CD4-positive, CD25-positive, alpha-beta regulatory T cell (primary cell): ENCODE measurements at places on chromosomes 6 and 20.

GRCh38 chr6:41159415-41160082 lies 3.4 kb downstream of the TREM2 start:
- DNase-seq: no peak

DNA sequence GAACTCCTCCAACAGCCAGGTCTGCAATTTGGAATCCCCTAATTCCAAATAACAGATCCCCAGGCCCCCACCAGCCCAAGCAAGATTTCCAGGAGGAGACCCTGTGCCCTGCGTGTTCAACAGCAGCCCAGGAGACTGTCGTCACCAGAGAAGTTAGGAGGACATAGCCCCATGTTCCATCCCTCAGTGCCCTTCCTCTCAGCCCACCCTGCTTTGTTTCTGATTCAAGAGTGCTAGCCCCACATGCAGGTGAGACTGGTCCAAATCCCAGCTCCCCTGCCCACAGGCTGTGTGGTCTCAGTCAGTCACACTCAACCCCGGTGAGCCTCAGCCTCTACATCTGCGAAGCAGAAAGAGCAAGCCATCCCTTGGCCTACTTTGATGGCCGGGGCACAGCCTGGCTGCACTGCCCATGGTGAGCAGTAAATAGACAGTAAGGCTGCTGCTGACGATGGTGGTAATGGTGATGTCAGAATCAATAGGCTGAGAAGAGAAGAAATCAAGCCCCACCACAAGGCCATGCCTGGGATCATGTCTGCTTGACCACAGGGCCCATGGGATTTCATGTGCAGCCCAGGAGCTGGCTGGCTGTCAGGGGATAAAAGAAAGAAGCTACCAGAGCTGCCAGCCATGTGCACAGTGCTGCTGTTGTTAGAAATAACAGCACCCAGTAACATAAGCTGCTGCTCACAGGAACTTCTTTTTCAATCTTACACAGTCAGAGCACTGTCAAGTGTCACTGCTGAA lies 51.5 kb upstream of the NXT1 start:
- no peak for DNase-seq

DNA sequence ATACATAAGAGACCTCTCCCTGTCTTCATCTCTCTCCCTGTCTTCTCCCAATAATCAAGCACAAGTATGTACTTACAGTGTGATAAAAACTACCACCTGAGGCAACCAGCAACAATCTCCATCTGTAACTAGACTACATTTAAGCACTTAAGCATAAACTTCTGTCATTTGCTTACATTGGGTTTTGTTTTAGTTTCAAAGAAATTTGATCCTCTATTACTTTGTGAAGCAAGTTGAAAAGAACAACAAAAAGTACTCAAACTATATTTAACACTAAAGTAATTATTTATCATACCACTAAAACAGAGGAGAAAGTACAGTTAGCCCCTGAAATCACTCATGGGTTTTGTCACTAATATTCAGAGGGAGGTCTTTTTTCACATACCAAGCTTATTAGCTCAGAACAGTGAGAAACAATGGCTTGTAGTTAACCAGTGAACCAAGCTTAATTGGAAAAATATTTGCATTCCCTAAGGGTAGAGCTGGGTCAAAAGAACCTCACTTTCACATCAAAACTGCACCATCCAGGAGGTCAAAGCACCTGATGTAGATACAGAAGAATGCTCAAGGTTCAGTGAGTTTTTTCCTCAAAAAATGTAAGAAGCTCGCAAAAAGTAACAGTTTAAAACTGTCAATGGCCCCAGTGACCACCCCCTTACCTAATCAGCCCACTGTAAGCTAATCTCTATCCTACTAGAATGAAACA lies 34.1 kb downstream of the DCDC2 start:
- DNase-seq: no peak

DNA sequence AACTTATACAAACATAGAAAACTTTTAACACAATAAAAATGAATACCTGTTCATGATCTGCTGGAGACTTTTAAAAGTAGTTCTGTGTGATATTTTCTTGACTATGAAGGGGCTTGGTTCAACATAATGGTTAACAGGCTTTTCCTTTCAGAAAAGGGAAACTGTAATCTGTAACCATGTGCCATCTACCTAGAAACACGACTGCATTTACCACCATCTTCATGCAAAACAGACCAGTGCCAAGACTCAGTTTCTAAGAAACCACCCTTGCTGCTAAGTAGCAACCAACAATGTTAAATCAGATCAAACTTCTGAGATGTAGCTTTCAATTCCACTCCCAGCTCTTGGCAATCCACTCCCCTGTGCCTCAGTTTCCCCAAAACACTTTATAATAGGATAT lies 15.7 kb downstream of the STAU1 start:
- peak; percentile 74 for DNase-seq

DNA sequence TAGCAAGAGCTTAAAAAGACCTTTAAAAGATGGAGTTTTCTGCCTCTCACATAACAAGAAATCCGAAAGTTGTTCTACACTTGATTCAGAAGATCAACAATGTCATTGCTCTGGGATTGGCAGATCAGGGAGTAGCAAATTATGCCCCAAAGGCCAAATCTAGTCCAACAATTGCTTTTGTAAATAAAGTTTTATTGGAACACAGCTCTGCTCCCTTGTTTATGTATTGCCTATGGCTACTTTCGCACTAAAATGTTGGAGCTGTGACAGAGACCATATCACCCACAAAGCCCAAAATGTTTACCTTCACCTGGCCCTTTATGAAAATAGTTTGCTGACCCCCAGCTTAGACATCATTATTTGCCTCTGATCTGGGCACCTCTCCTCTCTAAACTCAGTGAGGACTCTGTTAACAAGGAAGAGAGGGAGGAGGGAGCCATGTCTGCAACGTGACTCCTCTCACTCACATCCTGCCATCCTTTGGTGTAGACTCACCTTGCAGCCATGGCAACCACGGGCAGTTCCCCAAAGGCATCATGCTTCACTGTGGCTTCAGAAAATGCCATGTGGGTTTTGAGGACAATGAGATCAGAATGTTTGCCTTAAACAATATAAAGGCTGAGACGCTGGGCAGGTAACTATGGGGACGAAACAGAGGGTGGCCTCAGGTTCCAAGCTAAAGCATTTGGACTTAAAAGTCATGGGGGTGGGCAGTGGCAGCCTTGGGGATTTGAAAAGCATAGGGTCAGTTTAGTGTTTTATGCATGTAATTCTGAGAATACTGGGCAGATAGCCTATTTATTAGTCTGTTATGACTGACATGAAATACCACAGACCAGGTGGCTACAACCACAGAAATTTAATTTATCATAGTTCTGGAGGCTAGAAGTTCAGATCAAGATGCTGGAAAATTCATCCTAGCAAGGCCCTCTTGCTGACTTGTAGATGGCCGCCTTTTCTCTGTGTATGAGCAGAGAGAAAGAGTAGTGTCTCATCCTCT lies 149.7 kb upstream of the TNFAIP3 start:
- DNase-seq: peak; percentile 69

GRCh38 chr6:110876806-110877564 lies 2.4 kb downstream of the AMD1 start:
- peak; percentile 31 for DNase-seq

GRCh38 chr20:63497946-63498935 lies 642 bp downstream of the EEF1A2 start:
- no peak for DNase-seq

- no peak for DNase-seq
These were observed 9.8 kb downstream of the NDUFAF5 start for GRCh38 chr20:13794667-13795066.

DNA sequence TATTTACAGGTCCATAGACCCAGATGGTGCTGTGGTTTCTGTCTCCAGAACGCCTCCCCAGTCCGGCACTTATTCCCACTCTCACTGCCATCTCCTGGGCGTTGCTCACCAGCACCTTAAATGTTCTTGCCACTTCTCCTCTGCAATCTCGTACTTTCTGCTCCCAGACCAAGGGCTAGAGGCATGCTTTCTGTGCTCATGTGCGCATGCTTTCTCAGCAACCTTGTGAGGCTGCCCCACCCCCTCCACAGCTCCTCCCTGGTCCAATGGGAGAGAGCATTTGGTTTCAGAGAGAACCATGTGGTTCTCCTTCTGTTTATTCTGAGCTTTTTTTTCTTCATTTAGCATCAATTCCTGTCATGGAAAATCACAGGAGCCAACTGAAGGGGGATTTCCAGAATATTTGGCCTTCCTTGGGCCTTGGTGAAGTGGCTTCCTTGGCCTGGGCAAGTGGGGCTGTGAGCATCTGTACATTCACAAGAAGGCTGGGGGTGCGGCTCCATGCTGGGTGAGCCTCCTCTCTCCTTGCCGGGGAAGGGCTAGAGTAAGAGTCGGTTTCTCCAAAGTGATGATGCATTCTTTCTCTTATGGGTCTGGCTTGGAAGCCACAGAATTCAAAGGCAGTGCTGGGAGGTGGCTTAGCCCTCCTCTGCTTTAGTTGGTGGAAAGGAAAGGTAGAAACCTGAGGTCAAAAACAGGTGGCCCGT lies 66.6 kb downstream of the PHACTR3 start:
- DNase-seq: no peak

DNA sequence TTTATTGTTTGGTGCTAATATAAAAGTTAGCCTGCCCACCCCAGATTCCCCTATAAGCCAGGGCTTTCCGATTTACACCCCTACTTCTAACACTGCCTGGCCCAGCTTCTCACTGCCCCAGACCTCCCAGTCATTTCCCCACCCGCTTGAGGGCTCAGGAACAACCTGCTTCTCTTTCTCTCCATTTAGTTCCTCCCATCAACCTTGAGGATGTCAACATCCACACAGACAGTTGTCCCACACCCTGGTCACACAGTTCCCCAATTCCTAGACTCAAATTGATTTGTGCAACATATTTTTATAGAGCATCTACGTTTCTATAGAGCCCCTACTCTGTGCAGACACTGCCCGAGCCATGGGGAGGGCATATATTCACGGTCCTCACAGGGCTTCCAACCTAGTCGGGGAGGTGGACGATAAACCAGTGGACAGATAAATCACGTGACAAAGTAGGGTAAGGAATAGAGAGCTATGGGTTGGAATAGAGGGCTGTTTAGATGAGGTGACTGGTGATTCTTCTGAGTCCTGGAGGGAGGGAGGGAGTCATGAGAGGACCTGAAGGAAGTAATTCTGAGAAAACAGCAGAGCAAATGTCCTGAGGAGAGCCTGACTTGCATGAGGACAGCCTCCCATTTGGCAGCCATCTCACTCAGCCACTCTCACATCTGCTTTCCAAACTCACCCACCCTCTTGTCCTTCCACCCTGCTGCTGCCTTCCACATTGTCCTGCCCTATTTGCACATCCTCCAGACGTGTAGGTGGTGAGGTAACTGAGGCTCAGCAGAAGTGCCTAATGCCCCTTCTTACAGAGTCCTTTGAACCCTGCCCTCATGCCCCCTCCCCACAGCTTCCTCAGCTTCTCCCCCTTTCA lies 6.3 kb downstream of the GABRR2 start:
- no peak for DNase-seq

DNA sequence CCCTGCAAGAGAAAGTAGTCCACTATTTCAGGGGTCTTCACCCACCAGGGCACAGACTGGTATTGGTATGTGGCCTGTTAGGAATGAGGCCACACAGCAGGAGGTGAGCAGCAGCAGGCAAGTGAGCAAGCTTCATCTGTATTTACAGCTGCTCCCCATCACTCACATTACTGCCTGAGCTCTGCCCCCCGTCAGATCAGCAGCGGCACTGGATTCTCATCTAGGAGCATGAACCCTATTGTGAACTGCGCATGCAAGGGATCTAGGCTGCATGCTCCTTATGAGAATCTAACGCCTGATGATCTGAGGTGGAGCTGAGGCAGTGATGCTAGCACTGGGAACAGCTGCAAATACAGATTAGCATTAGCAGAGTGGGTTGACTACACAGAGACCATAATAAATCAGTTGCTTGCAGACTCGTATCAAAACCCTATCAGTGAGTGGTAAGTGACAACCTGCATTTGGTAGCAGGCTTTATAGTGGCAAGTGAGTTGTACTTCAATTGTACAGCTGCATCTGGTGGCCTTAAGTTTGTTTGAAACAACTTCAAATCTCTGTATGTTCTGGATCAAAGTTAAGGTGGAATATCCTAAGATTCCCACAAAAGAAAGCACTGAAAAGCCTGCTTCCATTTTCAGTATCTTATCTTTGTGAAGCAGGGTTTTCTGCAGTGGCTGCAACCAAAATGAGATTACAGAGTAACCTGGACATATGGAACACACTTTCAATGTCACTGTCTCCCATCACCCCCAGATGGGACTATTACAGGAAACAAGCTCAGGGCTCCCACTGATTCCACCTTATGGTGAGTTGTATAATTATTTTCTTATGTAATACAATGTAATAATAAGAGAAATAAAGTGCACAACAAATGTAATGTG lies 12.8 kb downstream of the C6orf141 start:
- no peak for DNase-seq

- no peak for DNase-seq
These were observed 11.0 kb downstream of the ENTPD6 start for GRCh38 chr20:25206548-25206947.

DNA sequence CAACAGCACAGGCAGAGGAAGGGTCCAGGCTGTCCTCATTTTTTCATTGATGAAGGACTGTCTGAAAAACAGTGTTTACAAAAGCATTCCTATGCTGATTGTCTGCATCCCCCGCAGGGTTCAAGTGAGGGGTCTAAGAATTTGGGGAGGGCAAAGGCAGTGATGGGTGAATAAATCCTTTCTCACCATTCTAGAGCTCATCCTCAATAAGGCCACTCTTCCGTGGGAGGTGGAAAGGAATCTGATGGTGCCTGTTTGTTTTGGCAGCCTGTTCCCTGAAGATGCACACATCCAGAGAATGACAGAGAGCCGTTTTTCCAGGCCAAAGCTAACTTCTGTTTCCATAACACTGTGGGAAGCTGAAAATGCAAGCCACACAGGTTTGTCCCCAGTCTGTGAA lies 164.5 kb downstream of the MOXD1 start:
- no peak for DNase-seq

GRCh38 chr20:53215166-53215565 lies 243.0 kb downstream of the TSHZ2 start:
- DNase-seq: no peak

- DNase-seq: no peak
These were observed 463.0 kb downstream of the CDKAL1 start for GRCh38 chr6:20997143-20997769.

- DNase-seq: no peak
These were observed 40.3 kb upstream of the C20orf144 start for GRCh38 chr20:33621717-33622400.

GRCh38 chr6:112899541-112899940 lies 552.4 kb downstream of the RFPL4B start:
- DNase-seq: no peak

DNA sequence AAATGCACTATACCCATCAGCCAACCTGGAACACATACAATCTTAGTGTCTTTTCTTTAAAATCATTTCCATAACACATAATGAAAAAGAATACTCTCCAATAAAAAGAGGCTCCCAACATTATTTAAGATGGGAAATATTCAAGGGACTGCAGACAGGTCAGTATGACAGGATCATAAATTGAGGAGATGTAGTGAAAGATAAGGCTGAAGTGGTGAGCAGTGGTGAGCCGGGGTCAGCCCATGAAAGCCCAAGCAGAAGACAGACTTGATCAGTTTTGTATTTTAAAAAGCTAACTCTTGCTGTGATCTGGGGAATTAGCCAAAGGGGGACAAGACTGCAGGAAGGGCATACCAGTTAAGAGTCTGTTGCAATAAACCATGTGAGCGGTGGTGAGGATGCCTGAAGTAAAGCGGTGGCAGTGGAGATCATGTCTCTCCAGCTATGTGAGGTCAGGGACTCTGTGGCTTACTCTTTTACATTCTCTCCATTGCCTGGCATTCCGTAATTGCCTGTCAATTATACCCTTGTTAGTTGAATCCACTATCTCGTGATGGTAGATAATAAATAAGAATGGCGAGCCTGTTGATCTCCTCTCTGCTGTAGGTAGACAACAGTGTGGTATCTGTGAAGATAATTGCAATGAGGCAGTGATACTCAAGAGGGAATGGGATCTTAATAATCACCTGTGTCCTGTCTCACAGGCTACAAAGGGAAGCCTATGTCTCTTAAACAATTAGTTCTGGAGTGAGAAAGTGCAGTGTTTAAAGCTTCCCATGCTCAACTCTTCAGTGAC lies 97.4 kb downstream of the FILIP1 start:
- DNase-seq: no peak
